ENCODE measurements at places on chromosomes 7 and 10. TPM values are rescaled to one million over a fixed set of nuclear protein-coding genes. Genes with fewer than 3 reads are reported as not detected.

OPALIN gene
- polyA plus RNA-seq: not detected

TEX36 gene
- 0.07 TPM for polyA plus RNA-seq

- DNase-seq: no peak
- peak overlapping the region; percentile 100 for H3K27ac ChIP-seq
- H3K36me3 ChIP-seq: peaks cover 57% of the 10 kb centered on the region
- peak overlapping the region; percentile 80 for H3K4me3 ChIP-seq
- no peaks in the 10 kb centered on the region for H3K27me3 ChIP-seq
Measured at GRCh38 chr10:43394868-43395267, 14.1 kb downstream of the HNRNPF start.

- H3K36me3 ChIP-seq: no peaks in the 10 kb centered on the region
- peak; percentile 76 for DNase-seq
- peak overlapping the region; percentile 43 for H3K27ac ChIP-seq
- H3K4me3 ChIP-seq: no peak overlapping the region
- peaks cover 13% of the 10 kb centered on the region for H3K4me1 ChIP-seq
Measured at GRCh38 chr7:107622429-107622828, 38.2 kb upstream of the SLC26A4 start.

DNA sequence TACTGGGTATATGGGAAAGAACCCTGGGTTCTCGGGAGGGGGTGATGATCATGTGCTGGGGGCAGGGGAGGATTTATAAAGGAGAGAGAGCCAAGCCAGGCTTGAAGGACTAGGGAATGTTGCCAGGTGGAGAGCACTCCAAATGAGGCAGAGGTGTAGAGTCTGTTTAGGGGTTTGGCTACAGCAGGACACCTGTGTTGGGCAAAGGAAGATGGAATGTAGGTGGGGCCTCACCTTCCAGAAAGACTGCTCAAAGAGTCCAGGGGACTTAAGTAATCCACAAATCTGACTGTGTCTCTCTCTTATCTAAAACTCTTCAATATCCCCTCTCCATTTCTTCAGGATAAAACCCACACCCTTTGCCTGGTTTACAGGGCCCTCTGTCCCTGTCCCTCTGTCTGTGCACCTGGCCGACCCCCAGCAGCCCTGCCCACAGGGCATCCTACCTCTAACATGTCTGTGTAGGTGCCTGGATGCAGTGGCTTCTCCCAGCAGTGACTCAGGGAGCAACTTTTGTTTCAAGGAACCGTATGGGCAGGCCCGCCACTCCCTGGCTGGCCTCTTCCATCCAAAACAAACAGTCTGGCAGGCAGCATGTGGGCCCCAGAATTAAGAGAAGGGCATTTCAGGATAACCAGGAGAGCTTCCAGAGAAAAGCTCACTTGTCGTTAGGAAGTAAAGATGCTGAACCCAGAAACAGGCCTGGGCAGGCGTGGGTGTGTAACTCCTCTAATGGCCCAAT, 10.6 kb upstream of the PLEKHA1 start:
- no peaks in the 10 kb centered on the region for H3K36me3 ChIP-seq
- H3K4me3 ChIP-seq: no peak overlapping the region
- H3K27ac ChIP-seq: no peak overlapping the region
- DNase-seq: no peak

TLL2 gene
- 0.99 TPM for polyA plus RNA-seq

MOSPD3 gene
- 13.7 TPM for polyA plus RNA-seq

- DNase-seq: no peak
- H3K27ac ChIP-seq: no peak overlapping the region
- H3K4me3 ChIP-seq: no peak overlapping the region
Measured at GRCh38 chr7:94244760-94245159, 149.9 kb upstream of the COL1A2 start.

All from large intestine (tissue), 12 donors.